ENCODE measurements at places on chromosomes 4 and X. TPM values are rescaled to one million over a fixed set of nuclear protein-coding genes. Genes with fewer than 3 reads are reported as not detected.
A peak's percentile ranks its signal among the peaks of the same experiment; 100 is the strongest.

DNA sequence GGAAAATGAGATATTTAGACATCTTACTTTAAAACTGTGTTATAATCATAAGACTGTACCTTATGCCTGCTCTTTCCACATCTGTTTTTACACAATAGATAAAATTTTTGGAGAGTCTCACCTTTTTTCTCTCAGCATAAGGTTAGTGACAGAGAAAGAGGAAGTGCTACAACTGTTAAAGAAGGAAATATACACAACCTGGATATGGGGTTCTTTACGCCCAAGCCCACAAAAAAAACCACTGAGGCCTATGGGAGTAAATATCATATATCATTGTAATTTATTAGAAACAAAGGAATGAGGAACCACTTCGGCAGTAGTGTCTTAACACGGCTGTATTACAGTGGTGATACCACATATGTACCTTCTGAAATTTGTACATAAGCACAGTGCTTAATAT is 265.9 kb upstream of the GK2 start:
- peaks cover 13% of the 10 kb centered on the region for H3K4me1 ChIP-seq
- no peak for DNase-seq
- no peak overlapping the region for H3K4me3 ChIP-seq

- no peaks in the 10 kb centered on the region for H3K27me3 ChIP-seq
- no peak for DNase-seq
- H3K36me3 ChIP-seq: peaks cover 6% of the 10 kb centered on the region
- H3K4me1 ChIP-seq: peaks cover 1% of the 10 kb centered on the region
- H3K27ac ChIP-seq: no peak overlapping the region
These were observed 398.5 kb downstream of the GPM6A start for GRCh38 chr4:175413561-175413960.

- H3K27me3 ChIP-seq: no peaks in the 10 kb centered on the region
- H3K4me3 ChIP-seq: no peak overlapping the region
- no peak overlapping the region for H3K27ac ChIP-seq
- no peaks in the 10 kb centered on the region for H3K36me3 ChIP-seq
- DNase-seq: no peak
These were observed 79.7 kb upstream of the ELOVL6 start for GRCh38 chr4:110278127-110278526.

DNA sequence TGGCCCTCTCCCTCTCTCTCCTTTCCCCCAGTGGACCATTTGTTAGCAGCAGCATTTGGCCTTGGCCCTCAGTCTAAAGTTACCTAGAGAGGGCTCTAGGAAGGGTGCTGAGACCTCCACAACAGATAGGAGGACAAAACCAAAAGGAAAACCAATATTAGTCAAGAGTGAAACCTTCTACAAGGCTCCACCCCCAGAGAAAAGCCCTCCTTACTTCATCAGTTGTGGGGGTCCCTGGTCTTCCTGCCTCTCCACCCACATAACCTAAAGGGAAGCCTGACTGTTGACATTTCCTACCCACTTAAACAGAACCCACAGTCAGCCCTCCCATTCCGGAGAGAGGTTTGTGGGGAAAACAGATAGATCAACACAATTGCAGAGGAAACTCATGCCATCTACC is 4.7 kb upstream of the CD40LG start:
- no peak for DNase-seq
- no peaks in the 10 kb centered on the region for H3K4me1 ChIP-seq
- no peak overlapping the region for H3K27ac ChIP-seq

- H3K36me3 ChIP-seq: no peaks in the 10 kb centered on the region
- peak within 1 kb of the TSS; percentile 71 for H3K4me3 ChIP-seq
- H3K27ac ChIP-seq: peak within 1 kb of the TSS; percentile 51
- peaks cover 18% of the 10 kb centered on the region for H3K4me1 ChIP-seq
- peak; percentile 96 for DNase-seq
These were observed at the start of gene GRIA2 for GRCh38 chr4:157220371-157220881. GRIA2 (plus strand) TSS chr4:157220728; CDS start chr4:157221043, 315 bp downstream.

- H3K36me3 ChIP-seq: no peaks in the 10 kb centered on the region
- no peaks in the 10 kb centered on the region for H3K4me1 ChIP-seq
- H3K27me3 ChIP-seq: no peaks in the 10 kb centered on the region
- no peak for DNase-seq
- H3K4me3 ChIP-seq: no peak overlapping the region
- no peak overlapping the region for H3K27ac ChIP-seq
These were observed 150.8 kb upstream of the ARHGEF9 start for GRCh38 chrX:63935835-63936234.

- H3K27me3 ChIP-seq: peaks cover 53% of the 10 kb centered on the region
- H3K4me3 ChIP-seq: no peak overlapping the region
- H3K36me3 ChIP-seq: no peaks in the 10 kb centered on the region
- no peak overlapping the region for H3K27ac ChIP-seq
- peaks cover 14% of the 10 kb centered on the region for H3K4me1 ChIP-seq
These were observed 27.9 kb downstream of the TRIM61 start for GRCh38 chr4:164949448-164950143.

ADGRG4 gene
- total RNA-seq: not detected

SPANXA2 gene
- total RNA-seq: not detected
